ENCODE measurements at places on chromosomes 1 and 21. TPM values are rescaled to one million over a fixed set of nuclear protein-coding genes. Genes with fewer than 3 reads are reported as not detected.

DNA sequence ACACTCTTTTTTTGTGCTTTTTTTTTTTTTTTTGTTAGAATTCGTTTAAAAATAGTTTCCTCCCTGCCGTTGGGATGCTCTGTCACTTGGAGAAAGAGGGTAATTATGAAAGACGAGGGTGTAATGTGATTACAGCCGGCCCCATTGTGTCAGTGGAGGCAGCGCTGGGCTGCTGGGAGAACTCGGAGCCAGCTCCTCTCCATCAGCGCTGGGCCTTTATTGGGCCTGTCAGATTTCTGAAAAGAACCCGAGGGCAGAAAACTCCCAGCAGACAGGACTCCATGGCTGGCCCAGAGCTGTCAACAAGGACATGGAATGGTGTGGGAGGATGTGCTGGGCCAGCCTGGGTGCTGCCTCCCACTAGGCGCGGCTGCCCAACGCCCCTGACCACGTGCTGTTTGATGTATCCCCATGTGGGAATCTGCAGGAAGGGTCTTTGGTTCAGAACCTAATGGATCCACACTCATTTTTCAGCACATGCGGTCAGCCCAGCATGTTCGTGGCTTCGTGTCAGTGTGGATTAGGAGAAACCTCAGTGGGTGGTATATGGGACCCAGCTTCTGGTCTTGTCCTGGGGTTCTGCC is 222.6 kb upstream of the KIAA0040 start:
- no peak for DNase-seq

The ESRRG gene
- total RNA-seq, result under 0.01 TPM

DNA sequence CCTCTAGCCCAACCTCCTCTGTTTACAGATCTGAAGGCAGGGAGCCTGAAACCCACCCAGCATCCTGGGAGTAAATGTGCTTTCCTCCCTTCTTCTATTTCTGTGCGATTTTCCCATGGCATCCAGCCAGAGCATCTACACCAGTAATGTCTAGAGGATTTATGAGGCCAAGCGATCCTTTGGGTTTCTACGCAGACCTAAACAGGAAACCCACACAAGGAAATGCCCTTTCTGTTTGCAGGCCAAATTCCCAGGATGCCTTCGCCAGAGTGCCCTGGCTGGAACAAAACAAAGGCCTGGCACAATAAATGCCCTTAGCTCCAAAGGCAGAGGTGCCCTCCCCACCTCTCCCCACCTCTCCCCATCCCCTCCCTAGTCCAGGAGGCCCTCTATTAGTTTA is 110.5 kb upstream of the CDC42BPA start:
- DNase-seq, result peak; percentile 81

- peak; percentile 58 for DNase-seq
Observed at GRCh38 chr21:38945545-38946245, 140.0 kb downstream of the ETS2 start.

- no peak for DNase-seq
Observed at GRCh38 chr1:51238034-51238403, 1.9 kb downstream of the RNF11 start.

All from RPMI7951 (cell line).